Tibial artery (tissue), 4 donors: ENCODE measurements at places on chromosomes 13 and 19.

GRCh38 chr13:96661612-96662011, 332.7 kb downstream of the OXGR1 start:
- DNase-seq, result no peak
- no peak overlapping the region for H3K27ac ChIP-seq
- no peaks in the 10 kb centered on the region for H3K27me3 ChIP-seq
- no peaks in the 10 kb centered on the region for H3K36me3 ChIP-seq
- no peak overlapping the region for H3K4me3 ChIP-seq

DNA sequence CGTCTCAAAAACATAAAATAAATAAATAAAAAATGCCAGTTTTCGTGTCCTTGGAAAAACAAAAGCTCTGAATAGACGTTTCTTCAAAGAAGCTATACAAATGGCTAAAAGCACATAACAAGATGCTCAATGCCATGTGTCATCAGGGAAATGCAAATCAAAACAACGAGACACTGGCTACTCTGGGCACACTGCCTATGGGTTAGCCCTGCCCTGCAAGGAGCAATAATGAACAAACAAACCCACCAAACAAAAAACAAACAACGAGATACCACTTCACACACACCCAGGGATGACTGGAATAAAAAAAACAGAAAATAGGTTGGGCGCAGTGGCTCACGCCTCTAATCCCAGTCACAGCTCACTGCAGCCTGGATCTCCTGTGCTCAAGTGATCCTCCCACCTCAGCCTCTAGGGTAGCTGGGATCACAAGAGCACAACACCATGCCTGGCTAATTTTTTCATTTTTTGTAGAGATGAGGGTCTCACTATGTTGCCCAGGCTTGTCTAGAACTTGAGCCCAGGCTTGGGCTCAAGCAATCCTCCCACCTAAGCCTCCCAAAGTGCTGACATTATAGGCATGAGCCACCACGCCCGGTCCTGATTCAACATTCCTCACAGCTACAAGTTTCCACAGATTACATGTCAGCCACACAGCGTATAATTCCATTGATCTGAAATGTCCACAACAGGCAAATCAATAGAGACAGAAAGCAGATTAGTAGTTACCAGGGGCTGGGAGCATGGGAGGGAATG, 15.5 kb upstream of the ISYNA1 start:
- H3K4me3 ChIP-seq, result no peak overlapping the region
- no peaks in the 10 kb centered on the region for H3K4me1 ChIP-seq
- H3K36me3 ChIP-seq, result peaks cover 86% of the 10 kb centered on the region
- DNase-seq, result no peak
- no peaks in the 10 kb centered on the region for H3K27me3 ChIP-seq

GRCh38 chr19:988510-988909, 4.4 kb downstream of the WDR18 start:
- no peak overlapping the region for H3K4me3 ChIP-seq
- peaks cover 71% of the 10 kb centered on the region for H3K36me3 ChIP-seq
- no peaks in the 10 kb centered on the region for H3K4me1 ChIP-seq

DNA sequence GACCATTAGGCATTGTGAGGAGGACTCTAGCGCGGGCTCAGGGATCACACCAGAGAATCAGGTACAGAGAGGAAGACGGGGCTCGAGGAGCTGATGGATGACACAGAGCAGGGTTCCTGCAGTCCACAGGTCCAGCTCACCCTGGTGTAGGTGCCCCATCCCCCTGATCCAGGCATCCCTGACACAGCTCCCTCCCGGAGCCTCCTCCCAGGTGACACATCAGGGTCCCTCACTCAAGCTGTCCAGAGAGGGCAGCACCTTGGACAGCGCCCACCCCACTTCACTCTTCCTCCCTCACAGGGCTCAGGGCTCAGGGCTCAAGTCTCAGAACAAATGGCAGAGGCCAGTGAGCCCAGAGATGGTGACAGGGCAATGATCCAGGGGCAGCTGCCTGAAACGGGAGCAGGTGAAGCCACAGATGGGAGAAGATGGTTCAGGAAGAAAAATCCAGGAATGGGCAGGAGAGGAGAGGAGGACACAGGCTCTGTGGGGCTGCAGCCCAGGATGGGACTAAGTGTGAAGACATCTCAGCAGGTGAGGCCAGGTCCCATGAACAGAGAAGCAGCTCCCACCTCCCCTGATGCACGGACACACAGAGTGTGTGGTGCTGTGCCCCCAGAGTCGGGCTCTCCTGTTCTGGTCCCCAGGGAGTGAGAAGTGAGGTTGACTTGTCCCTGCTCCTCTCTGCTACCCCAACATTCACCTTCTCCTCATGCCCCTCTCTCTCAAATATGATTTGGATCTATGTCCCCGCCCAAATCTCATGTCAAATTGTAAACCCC, 2.8 kb upstream of the CEACAM5 start:
- no peak for DNase-seq
- peaks cover 31% of the 10 kb centered on the region for H3K27me3 ChIP-seq
- no peaks in the 10 kb centered on the region for H3K36me3 ChIP-seq
- H3K27ac ChIP-seq, result no peak overlapping the region

- DNase-seq, result no peak
- peak overlapping the region; percentile 91 for H3K27ac ChIP-seq
- H3K27me3 ChIP-seq, result no peaks in the 10 kb centered on the region
- H3K4me3 ChIP-seq, result no peak overlapping the region
- peaks cover 20% of the 10 kb centered on the region for H3K4me1 ChIP-seq
Measured at GRCh38 chr19:38695832-38696728, 48.2 kb downstream of the CAPN12 start.

DNA sequence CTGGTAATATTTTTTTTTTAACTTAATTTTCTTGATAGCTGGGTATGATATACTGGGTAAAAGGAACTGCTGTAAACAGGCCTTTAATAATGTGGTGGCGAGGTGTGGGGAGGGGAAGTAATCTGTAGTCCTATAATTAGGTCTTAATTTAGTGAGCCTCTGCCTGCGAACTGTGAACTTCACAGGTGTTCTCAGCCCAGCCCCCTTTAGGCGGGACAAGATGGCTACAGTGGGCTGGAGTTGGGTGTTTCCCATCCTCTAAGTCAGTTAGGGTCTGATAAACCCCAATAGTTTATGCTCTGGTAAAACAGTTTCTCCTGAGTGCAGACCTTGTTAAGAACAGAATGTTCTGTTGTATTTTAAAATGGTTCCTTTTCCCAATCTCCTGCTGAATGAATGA, 97.6 kb upstream of the SERP2 start:
- no peaks in the 10 kb centered on the region for H3K36me3 ChIP-seq
- H3K27me3 ChIP-seq, result no peaks in the 10 kb centered on the region
- peak overlapping the region; percentile 79 for H3K27ac ChIP-seq

DNA sequence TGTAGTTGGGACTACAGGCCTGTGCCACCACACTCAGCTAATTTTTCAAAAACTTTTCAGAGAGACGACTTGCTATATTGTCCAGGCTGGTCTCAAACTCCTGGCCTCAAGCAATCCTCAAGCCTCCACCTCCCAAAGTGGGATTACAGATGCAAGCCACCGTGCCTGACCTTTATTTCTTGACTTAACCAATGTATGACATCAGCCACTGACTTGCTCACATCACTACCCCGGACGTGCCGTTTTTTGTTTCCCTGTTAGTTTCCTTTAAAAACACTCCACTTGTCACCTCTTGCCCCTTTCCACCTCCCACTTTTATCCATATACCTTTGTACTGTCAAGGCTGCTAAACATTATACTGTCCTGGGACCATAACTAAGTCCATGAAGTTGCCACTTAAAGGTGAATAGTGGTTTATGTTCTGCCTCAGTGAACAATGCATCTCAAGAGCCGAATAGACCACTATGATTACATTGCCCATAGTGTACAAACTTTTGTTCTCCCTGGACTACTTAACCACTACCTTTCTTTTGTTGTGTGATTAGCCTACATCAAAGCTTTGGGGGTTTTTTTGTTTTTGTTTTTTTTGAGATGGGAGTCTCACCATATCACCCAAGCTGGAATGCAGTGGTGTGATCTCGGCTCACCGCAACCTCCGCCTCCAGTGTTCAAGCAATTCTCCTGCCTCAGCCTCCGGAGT, 2.3 kb upstream of the EPHX3 start:
- no peak overlapping the region for H3K27ac ChIP-seq
- no peak for DNase-seq
- H3K27me3 ChIP-seq, result no peaks in the 10 kb centered on the region
- H3K4me1 ChIP-seq, result peaks cover 11% of the 10 kb centered on the region

GRCh38 chr19:32863301-32863700, 6.3 kb downstream of the SLC7A9 start:
- H3K4me3 ChIP-seq, result no peak overlapping the region
- H3K27ac ChIP-seq, result no peak overlapping the region
- H3K4me1 ChIP-seq, result no peaks in the 10 kb centered on the region

DNA sequence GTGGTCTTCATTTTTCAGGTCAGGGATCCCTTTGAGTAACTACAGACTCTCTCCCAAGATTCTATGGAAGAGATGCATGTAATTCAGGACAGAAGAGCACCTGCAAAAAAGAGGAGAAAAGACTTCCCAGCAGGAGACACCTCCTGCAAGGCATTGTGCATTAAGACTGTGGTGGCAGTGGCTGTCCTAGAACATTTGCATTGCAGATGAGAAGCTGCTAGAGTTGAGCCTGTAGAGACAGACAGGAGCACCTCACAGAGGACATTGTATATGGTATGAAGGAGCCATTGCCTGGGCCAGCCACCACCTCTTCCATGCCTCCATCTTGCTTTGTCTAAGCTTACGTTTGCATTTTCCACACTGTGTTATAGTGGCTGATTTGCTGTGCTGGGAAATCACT, 11.2 kb upstream of the MYO16 start:
- H3K27ac ChIP-seq, result no peak overlapping the region
- H3K4me3 ChIP-seq, result no peak overlapping the region
- no peaks in the 10 kb centered on the region for H3K4me1 ChIP-seq
- DNase-seq, result no peak
- no peaks in the 10 kb centered on the region for H3K27me3 ChIP-seq
- H3K36me3 ChIP-seq, result no peaks in the 10 kb centered on the region

GRCh38 chr13:27466513-27466912, 16.1 kb upstream of the MTIF3 start:
- H3K27ac ChIP-seq, result no peak overlapping the region
- no peaks in the 10 kb centered on the region for H3K4me1 ChIP-seq
- no peak overlapping the region for H3K4me3 ChIP-seq

- no peaks in the 10 kb centered on the region for H3K36me3 ChIP-seq
- H3K4me1 ChIP-seq, result peaks cover 17% of the 10 kb centered on the region
- no peak for DNase-seq
- no peak overlapping the region for H3K4me3 ChIP-seq
- no peak overlapping the region for H3K27ac ChIP-seq
Measured at GRCh38 chr19:57825511-57825910, 4.6 kb upstream of the ZNF587B start.

DNA sequence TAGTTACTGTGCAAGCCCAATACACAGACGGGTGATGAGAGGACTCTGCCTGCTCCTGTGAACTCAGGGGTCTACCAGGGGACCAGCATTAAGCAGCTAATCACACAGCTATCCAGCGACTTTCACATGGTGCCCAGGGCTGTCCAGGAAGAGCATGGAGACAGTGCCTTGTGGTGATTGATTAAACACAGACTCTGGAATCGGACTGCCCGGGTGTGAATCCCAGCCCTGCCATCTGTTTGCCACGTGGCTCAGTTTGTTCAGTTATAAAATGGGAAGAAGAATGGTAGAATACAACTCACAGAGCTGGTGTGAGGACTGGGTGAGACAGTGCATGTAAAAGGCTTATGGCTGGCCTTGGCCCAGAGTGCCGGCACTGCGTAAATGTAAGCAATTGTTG, 42.1 kb upstream of the NPAS1 start:
- peak overlapping the region; percentile 82 for H3K27ac ChIP-seq
- no peak overlapping the region for H3K4me3 ChIP-seq
- H3K27me3 ChIP-seq, result no peaks in the 10 kb centered on the region
- peaks cover 15% of the 10 kb centered on the region for H3K4me1 ChIP-seq
- no peaks in the 10 kb centered on the region for H3K36me3 ChIP-seq

DNA sequence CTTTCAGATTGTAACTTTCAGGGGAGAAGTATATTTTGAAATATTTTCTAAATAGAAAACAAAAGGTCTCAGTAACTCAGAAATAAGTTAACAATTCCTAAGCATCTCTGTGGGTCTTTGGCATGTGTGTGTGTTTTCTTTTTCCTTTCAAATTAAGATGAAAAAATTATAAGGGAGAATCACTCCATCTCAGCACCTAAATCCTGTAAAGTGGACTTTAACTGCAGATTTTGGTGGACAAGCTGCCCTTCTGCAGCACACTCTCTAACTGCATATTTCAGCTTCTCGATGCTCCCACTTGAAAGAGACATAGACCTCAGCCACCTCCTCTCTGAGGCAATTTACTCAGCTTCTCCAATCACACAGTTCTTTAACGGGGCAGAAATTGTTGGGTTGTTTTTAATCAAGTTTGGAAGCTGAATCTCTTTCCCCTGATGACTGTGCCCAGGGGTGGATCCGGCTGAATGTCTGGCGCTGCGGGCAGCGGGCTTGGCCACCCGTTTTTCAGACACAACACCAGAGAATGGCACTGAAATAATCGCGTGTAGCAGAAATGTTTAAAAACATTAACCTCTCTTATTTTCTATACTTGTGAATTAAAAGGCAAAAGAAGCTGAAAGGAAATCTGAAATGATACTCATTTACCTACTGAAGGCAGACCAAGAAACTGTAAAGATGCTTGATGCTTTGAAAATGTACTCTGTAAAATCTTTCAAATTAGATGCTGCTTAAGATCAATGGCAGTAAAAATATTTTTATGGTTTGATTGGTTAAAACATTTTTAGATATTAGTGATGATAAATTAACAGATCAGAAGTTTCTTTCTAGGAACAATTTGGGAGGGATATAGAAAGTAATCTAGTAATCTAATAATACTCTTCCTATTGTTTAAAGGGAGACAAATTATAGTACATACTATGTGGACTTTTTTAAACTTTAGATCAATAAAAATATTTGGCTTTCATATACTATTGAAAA, 12.4 kb downstream of the ZIC2 start:
- no peak for DNase-seq
- H3K27ac ChIP-seq, result no peak overlapping the region
- peaks cover 100% of the 10 kb centered on the region for H3K27me3 ChIP-seq
- H3K4me1 ChIP-seq, result peaks cover 18% of the 10 kb centered on the region

- H3K4me3 ChIP-seq, result no peak overlapping the region
- DNase-seq, result no peak
- H3K27ac ChIP-seq, result no peak overlapping the region
- no peaks in the 10 kb centered on the region for H3K27me3 ChIP-seq
- H3K4me1 ChIP-seq, result no peaks in the 10 kb centered on the region
Measured at GRCh38 chr19:34120846-34121639, 51.3 kb upstream of the LSM14A start.

GRCh38 chr19:20912973-20913372, 10.1 kb upstream of the ZNF85 start:
- no peaks in the 10 kb centered on the region for H3K36me3 ChIP-seq
- DNase-seq, result no peak
- no peaks in the 10 kb centered on the region for H3K4me1 ChIP-seq
- H3K4me3 ChIP-seq, result no peak overlapping the region
